DMS153 (cell line): ENCODE measurements at places on chromosomes 4 and X.

DNA sequence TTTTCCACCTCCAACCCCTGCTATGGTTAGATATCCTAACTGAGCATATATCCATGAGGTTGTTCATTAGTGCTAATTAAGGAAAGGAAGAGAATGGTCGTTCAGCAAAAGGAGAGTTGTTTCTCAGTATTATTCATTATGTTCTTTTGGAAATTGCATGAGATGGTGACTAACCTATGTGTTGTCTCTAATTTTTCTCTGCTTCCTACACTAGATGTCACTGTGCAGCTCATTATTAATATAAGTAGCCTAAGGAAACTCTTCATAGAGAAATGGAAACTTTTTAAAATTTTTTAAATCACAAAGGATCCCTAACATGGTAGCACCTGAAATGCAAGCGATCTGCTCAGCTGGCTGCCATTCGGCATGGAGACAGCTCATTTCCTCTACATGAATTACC lies 67.7 kb upstream of the FAM9A start:
- DNase-seq = peak; percentile 4

DNA sequence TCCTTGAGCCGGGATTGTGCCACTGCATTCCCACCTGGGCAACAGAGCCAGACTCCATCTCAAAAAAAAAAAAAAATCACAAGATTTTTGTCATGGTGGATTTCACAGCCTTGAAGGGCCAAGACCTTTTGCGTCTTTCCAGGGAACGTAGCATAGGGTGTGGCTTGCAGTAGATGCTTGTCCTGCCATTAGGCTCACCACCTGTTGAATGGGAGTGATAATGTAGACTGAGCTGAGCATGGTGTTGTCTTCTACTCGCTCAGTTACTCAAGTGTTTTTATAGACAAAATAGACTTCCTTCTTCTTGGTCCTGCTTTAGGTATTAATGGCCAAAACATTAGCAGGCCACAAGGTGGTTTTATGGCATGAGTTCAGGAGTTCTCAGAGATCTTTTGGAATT lies 40.8 kb downstream of the JADE1 start:
- DNase-seq = no peak

- DNase-seq = no peak
Measured at GRCh38 chr4:16271411-16271810, 45.1 kb upstream of the TAPT1 start.

GRCh38 chrX:9770319-9770718 lies 4.7 kb upstream of the GPR143 start:
- DNase-seq = no peak

DNA sequence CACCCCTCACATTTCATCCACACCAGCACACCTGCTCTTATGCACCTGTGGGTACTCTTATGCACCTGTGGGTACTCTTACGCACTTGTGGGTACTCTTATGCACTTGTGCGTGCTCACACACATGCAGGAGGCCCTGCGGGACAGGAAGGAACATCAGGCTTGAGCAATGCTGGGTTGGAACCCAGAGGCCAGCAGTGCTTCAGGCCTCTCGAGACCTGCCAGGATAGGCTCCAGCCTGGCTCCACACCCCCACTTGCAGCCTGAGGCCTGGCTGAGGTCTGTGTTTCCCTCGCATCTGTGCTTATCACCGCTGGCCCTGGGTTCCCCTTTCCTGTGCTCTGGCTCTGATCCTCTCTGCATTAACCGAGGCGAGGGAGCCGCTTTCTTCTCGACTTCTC lies 34.7 kb downstream of the SORCS2 start:
- DNase-seq = no peak

- DNase-seq = no peak
Measured at GRCh38 chr4:77443941-77444340, 161.7 kb upstream of the CXCL13 start.

GRCh38 chrX:15524417-15524816 lies 23.8 kb downstream of the BMX start:
- DNase-seq = no peak

- no peak for DNase-seq
Measured at GRCh38 chr4:80142394-80143306, 54.7 kb upstream of the PRDM8 start.

GRCh38 chr4:162234595-162234994 lies 70.8 kb upstream of the FSTL5 start:
- DNase-seq = no peak

DNA sequence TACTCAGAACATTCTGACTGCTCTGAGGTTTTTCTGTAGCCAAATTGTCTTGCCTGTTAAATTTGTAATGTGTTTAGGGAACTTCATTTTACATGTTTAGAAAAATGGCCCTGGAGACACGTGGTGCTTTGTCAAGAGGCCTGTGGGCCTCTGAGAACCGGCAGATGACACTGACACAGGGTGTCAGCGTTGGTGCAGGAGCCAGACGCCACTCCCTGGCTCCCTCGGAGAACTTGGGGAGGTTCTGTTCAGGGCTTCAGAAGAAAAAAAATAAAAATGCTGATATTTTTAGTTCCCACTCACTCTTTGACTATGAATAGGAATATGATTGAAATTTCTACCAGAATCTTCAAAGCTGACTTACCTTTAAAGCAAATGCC lies 190.9 kb upstream of the GATB start:
- DNase-seq = no peak

GRCh38 chrX:29947225-29947624 lies 268.1 kb upstream of the MAGEB2 start:
- no peak for DNase-seq

DNA sequence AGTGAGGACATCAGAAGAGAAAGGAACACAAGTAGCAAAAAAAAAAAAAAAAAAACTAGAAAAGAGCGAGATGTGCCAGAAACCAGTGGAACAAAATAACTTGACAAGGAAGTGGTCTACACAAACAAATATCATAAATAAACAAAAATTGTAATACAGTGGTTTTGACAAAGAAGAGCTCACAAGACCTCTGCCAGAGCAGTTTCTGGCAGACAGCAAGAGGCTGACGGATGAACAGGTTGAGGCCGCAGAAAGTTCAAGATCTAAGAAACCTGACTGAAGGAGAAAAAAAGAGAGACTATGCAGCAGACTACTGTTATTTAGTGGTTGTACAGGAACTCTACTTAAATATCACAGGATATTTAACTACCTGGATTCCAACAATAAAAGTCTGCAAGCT lies 66.2 kb downstream of the MAB21L2 start:
- no peak for DNase-seq

DNA sequence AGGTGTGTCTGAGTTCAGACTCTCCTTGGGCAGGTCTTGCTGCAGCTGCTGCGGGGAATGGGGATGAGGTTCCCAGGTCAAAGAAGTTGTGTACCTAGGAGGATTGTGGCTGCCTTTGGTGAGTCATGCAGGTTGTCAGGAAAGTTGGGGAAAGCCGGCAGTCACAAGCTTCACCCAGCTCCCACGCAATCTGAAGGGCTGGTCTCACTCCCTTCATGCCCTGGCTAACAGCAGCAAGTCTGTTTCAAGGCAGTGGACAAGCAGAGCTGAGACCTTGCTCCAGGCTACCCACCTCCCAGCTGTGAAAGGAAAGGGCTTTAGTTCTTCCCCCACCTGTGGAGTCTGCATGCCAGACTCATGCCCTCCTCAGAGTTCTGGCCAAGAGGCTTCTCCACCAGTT lies 287.2 kb downstream of the DTHD1 start:
- DNase-seq = no peak

- DNase-seq = no peak
Measured at GRCh38 chr4:78120144-78120880, 63.2 kb downstream of the FRAS1 start.

DNA sequence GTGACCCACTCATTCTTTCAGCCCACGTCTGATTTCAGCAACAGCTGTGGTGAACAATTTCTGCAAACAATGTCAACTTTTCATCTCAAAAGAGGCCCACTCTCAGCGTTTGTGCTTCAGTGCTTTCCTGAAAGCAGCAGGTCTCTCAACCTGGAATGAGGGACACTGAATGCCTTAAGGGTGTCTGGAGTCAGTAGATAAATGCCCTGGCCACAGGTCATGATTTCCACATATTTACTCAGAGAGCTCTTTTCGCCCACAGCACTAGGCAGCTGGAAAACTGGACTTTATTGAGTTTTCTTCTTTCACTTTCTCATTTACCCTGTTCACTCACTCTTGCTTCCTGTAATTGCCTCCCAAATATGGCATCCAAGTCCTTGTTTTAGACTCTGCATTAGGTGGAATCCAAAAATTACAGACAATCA lies 52.8 kb downstream of the NPFFR2 start:
- no peak for DNase-seq

DNA sequence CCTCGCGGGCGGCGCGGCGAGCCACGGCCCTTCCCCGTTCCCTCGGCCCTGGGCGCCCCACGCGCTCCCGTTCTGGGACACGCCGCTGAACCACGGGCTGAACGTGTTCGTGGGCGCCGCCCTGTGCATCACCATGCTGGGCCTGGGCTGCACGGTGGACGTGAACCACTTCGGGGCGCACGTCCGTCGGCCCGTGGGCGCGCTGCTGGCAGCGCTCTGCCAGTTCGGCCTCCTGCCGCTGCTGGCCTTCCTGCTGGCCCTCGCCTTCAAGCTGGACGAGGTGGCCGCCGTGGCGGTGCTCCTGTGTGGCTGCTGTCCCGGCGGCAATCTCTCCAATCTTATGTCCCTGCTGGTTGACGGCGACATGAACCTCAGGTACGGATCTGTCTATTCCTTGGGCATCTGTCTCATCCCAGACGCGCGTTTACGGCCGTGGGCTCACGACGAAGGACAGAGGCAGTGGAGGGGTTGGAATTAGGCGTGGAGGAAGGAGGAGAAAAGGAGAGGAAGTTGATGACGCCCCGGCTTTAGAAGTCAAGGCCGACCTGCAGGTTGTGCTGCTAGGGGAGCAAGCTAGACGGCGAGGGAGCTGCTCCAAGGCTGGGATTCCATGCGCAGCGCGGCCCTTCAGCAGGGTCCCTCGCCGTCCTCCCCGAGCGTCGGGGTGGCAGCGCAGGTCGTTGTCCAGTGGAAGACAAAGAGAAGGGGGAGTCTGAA lies 792 bp downstream of the SLC10A4 start:
- DNase-seq = no peak

DNA sequence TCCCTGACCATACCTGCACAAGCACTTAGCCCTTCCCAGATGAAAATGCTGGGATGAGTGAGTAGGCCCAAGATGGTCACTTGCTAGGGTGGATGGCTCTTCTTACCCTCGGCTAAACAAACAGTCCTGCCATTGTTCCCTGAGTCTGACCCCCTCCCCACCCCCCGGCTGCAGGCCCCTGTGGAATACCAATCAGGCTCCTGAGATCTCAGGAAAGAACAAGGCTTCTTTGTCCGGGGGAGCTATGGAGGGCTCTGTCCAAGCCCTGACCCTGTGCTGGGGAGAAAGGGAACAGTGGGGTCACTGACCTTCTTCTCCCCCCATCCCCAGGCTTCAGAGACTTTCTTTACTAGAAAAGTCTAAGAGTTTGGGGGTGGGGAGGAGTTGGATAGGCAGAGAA lies 6.0 kb downstream of the PLP1 start:
- DNase-seq = no peak

GRCh38 chr4:162506253-162506652 lies 342.5 kb upstream of the FSTL5 start:
- DNase-seq = no peak

GRCh38 chrX:103910430-103910829 lies 52.0 kb upstream of the TMSB15B start:
- no peak for DNase-seq

DNA sequence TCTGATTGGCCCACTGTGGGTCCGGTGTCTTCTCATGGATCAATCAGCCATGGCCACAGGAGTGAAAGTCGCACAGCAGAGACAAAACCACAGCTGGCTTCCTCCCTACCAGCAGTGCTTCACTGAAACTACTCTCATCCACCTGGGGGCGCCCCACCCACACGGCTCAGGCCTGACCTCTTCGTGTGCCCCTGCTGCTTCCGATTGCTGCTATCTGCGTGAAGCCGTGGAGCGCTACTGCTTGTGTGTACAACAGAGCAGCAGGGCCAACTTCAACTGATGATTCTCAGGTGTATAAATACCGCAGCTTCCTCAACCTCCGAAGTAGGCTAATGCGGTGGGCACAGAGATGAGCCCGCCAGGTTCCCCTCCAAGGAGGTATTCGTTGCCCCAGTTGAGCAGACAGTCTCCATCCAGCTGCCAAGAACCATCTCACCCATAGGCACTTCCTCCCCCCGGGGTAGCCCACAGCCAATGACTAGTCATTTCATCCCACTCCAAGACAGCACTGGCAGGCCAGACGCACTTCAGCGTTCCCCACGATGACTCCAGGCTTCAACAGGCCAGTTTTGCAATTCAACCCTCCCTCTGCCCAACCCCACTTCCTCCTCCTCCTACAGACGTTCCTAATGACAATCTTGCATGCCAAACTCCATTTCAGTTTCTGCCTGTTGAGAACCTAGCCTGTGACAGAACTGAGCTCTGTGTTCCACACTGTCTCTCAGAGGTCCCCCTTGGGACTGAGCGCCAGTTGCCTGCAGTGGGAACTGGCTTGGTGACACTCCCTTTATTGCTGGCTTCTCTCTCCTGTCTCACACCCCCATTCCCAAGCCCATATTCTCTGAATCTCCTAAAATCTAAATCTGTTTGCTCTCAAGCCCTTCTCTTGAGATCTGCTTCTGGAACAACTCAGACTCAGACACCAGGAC lies 41.3 kb upstream of the ATP6AP2 start:
- peak; percentile 45 for DNase-seq

DNA sequence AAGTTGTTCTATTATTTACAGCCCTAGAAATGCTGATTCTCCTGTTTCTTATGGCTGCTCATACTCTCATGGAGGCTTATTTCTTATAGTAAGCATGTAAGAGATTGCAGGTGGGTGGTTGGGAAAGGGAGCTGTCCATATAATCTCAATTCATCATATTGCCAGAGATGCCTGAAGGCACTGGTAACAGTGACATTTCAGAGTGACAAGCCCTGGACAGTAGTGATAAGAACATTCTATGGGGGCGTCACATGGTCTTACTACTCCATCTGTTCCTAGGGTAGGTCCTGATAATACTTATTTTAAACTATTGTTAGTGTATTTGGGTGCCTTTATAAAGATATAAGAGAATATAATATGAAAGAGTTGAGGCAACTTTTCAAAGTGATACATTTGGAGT lies 171.5 kb downstream of the CFAP299 start:
- DNase-seq = no peak

GRCh38 chrX:37468124-37468739 lies 103.2 kb upstream of the LANCL3 start:
- no peak for DNase-seq

DNA sequence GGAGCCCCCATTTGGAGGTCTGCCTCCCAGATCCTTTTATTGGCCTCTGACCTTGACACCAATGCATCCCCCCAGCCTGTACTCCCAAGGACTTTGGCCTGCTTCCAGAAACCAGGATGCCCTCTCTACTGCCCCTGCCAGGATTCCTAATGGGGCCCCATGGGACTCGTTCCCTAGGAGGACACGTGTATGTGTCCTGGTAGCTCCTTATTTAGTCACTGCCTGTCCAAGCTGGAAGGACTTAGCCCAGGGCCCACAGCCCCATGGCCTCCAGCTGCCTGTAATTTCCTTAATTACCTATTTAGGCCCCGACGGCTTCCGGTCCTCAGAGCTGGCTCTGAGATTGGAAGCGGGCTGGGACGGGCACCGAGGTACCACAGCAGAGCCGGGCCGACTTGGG lies 9.4 kb downstream of the ATP2B3 start:
- peak; percentile 55 for DNase-seq

- DNase-seq = no peak
Measured at GRCh38 chr4:82666970-82667665, 105.3 kb upstream of the TMEM150C start.
